H1 (cell line): ENCODE measurements at places on chromosomes 4 and X. TPM values are rescaled to one million over a fixed set of nuclear protein-coding genes. Genes with fewer than 3 reads are reported as not detected.
A peak's percentile ranks its signal among the peaks of the same experiment; 100 is the strongest.

The GATA1 gene
- total RNA-seq, result not detected in 2 replicates

The AFF2 gene
- total RNA-seq, result 7.3 TPM in 2 replicates

The TSPAN5 gene
- 20.9 and 21.2 TPM in 2 replicates for total RNA-seq

The TMPRSS11A gene
- total RNA-seq, result not detected in 2 replicates

The DDX60 gene
- total RNA-seq, result 1.5 and 1.6 TPM in 2 replicates

The APBB2 gene
- total RNA-seq, result 59.4 and 64.0 TPM in 2 replicates

The CFP gene
- total RNA-seq, result 2.2 and 2.4 TPM in 2 replicates

The ANAPC4 gene
- 31.6 and 33.0 TPM in 2 replicates for total RNA-seq

DNA sequence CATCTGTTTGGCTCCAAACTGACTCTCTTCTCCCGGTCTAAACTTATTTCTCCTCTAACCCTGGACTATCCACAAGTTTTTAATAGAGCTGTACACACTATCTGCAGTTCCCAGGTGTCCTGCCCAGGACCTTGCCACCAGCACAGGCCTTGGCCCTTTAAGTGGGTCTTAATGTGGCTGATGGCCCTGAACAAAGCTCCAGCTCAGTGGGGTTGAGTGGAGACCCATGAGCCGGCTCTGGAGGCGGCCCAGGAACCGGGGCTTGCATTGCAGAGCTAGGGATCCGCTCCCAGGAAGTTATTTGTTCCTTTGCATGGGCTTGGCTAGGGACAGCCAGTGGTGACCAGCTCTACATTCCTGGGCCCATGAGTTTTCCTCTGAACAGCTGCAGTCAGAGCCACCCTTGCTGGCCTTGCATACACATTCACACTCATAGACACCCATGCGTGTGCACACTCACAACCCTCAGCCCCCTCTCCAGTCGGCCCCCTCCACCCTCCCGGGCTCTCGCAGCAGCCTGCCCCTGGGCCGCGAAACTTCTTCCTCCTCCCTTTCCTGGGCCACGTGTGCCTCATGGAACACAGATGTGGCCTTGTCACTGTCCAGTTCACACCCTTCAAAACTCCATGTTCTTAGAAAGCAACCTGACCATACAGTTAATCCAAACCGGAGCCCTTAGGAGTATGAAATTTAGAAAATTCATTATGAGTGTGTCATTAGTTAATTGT lies 58.2 kb downstream of the GPR143 start:
- DNase-seq, result no peak

DNA sequence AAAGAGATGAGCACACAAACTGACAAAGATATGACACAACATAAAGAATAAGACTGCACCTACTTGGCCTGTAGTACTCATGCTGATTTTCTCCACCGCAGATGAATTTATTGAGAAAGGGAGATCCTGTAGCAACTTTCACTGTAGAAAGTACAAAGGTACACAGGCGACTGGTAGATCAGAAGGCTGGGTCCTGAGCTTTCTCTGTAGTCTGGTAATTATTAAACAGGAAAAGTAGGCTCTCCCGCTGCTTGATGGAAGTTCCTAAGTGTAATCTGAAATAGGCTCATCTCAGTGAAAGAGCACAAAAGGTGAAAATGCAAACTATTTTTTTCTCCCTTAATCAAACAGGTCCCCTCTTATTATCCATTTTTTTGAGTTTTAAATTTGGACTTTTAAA lies at the start of gene ADH6:
Gene ADH6, minus strand, starts transcription at position 175 of the 400 bp plus-strand sequence. Its CDS starts 94 bp downstream, at position 81.
- DNase-seq, result no peak

DNA sequence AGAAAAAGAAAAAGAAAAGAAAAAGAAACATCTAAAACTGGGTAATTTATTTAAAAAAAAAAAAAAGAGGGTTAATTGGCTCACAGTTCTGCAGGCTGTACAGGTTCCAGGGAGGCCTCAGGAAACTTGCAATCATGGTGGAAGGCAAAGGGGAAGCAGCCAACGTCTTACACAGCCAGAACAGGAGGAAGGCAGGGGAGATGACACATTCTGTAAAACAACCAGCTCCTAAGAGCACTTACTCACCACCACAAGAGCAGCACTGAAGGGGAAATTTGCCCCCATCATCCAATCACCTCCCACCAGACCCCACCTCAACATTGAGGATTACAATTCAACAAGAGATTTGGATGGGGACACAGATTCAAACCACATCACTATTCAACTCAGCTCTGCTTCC lies 36.8 kb upstream of the TMEM184C start:
- peak; percentile 6 for DNase-seq

DNA sequence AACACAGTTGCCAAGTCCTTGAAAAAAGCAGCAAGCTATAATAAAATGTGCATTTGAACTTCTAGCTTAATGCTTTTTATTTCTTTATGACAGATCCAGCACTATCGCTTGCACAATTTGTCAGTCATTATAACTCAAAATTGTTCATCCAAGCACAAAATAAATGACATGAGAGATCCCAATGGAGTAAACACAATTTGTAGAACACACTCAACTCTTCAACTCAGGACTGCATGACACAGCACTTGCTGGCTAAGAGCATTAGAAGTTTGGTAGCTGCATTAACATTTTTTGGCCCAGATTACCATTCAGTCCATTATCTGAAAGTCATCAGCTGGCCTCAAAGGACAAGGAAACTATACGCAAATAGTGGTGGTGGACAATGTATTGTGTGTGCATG lies 530.1 kb downstream of the INPP4B start:
- no peak for DNase-seq

- no peak for DNase-seq
These were observed 70.5 kb downstream of the CLCN5 start for GRCh38 chrX:49992853-49993252.

DNA sequence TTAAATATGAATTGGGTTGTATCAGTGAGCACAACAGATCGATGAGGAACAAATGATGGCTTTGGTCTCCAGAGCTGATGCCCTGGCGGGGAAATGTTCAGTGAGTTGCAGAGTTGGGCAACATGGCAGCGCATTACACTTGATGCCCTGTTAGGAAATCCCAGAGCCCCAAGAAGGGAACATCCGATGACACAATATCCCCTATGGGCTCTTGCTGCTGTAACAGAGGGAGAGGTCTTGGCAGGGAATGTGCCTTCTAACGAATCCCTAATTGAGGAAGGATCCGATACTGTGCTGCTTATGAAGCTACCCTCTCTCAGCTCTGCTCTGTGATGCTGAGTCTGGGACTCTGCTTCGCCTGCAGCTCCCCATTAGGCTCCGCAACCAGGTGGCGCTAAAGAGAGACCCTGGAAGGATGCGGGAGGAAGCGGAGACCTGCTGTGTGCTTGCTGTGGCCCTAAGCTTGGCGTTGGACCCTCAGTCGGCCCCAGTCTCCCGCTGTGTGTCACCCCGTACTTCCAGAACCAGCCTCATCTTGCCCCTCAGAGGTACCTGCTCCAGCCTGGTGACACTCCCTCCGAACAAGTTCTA lies 38.9 kb downstream of the PDHA1 start:
- DNase-seq, result peak; percentile 77

DNA sequence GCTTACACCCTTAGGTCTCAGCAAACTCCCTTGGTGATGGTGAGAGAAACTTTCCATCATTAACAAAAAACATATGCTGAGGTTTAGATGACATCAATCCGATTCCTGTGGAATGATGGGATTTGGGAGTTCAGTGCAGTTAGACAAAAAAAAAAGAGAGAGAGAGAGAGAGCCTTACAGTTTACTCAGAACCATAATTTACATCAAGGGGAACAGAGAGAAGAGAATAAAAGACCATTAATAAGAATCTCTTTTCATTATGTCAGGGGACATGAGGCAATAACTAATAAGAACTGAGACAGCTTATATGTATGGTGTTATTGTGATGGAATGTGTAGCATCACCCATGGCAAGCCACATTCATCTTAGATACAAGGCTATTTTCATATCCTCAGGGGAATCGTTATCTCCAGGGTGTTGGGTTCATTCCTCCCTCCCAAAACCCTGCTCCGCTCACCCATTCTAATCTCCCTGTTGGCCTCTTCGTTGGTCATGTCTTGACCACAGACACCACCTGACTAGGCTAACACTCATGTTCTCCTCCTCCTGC lies 175.7 kb upstream of the MXRA5 start:
- no peak for DNase-seq

GRCh38 chr4:56674984-56675383 lies 6.1 kb downstream of the HOPX start:
- no peak for DNase-seq

DNA sequence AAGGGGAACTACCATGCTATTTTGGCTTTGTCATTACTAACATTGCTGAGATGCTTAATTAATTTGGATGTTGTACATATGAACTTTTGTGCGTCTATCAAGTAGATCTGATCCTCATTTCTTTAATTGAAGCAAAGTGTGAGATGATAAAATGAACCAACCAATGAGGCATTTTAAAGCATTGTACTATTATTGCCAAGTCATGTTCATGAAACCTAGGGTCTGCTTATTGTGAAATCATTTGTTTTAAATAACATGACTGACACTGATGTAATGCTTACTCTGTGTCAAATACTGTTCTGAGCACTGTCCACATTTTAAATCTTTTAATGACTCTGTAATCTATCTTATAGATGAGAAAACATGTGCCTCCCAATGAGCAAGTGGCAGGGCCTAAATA lies 57.7 kb downstream of the C4orf33 start:
- DNase-seq, result no peak

DNA sequence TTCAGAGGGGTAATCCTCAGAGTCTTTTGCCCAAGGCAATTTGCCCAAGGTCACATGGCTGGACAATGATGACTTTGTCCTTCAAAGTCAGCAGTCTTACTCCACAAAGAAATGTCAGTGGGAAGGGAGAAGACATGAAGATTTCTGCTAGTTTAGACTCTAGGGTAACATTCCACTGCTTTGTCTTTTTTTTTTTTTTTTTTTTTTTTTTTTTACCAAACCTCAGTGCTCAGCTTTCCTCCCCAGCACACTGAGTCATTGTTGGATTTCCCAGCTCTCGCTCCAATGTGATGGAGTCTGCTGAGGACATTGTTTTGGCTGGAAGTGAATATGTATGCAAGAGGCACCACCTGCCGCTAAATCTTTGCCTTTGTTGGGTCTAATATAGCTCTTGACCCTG lies 7.2 kb upstream of the C1QTNF7 start:
- no peak for DNase-seq

DNA sequence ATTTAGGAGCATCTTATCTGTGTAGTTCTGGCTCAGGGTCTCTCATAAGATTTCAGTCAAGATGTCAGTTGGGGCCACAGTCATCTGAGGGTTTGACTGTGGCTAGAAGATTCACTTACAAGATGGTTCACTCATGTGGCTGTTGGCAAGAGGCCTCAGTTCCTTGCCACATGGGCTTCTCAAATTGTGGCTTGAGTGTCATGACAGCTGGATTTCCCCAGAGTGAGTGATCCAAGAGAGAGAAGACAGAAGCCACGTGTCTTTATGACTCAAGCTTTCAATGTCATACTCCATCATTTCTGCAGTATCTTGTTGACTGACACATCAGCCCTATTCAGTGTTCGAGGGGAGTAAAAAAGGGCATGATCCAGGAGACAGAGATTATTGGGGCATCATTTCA lies 131.3 kb upstream of the AP1S2 start:
- DNase-seq, result no peak

DNA sequence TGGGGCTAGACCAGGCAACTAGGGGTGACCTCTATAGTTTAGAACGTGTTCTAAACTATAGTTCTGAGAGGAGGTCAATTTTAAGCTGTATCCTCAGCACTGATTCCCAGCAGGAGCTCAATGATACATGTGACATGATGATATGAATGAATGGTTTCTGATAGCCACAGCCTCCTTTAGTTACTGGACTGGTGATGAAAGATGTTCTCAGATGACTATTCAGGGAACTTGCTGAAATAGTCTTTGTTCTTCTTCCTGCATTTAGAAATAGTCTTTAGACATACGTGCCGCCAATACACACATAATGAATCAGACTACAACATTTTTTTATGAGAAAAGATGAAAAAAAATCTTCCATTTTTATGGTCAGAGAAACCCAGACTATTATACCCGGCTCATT lies 116.3 kb upstream of the TMEM150C start:
- no peak for DNase-seq

- DNase-seq, result no peak
These were observed 131.8 kb downstream of the ENOX2 start for GRCh38 chrX:130771230-130771629.

DNA sequence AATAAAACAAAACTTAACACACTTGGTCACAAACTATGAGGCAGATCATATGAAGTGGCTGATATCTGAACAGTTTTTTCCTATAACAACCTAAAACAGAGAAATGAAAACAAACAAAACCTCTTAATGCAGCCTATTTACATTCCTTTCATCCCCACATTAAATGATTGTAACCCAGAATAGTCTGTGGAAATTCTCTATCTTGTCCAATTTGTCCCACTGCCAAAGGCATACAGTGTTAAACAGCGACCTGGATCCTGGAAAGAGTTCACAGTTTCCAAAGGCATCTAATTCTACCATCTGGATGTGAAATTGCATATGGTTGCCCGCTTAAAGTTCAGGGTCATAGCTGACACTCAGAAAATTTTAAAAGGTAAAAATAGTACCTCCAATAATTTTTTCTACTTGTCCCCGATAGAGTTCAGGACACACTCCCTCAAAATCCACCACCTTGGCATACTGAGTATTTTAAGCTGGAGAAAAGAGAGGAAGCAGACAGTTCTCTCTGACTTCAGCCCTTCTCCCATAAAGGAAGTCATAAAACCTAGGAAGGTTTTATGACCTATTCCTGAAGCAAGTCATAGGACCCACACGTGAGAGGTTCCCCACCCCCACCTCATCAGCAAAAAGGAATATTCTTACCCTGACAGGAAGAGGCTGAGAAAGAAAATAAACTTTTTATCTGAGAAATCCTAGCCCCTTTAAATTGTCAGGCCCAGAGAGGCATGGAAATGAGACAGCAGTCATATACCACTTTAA lies 270.2 kb downstream of the PAPSS1 start:
- no peak for DNase-seq

- no peak for DNase-seq
These were observed 5.2 kb upstream of the SCD5 start for GRCh38 chr4:82803746-82804145.

DNA sequence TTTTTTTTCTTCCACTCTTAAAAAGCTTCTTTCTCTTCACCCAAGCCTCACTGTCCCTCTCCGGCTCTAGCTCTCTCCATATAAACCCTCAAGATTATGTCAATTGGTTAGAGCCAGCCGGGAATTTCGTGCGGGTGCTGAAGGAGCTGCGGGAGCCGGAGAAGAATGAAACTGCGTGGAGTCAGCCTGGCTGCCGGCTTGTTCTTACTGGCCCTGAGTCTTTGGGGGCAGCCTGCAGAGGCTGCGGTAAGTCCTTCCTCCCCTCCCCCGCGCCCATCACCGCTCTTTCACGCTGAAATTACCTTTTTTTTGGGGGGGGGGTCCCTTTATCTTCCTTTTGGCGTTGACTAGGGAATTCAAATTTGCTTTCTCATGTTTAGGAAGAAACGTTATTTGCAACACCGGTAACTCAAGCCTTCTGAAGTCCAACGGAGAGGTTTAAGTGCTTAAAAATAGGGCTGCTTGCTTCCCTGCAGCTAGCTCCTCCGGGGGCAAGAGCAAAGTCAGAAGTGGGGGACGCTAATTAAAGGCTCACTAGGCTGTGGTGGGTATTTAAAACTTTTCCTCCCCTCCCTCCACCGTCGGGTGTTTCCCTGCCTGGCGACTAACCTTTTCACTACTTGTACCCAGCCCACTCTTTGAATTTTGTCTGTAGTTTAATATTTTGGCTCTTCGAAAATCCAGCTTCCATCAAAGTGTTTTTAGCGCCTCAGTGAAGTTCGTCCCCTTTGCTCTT lies 491 bp downstream of the COL4A5 start:
- no peak for DNase-seq
